ENCODE measurements at places on chromosomes 3 and 15.

- peak; percentile 38 for DNase-seq
These were observed at the start of gene DLEC1 for GRCh38 chr3:38039101-38039898. Gene DLEC1 (plus strand): TSS chr3:38039208. CDS start chr3:38039226, 18 bp downstream.

GRCh38 chr3:33749546-33750210 lies 31.6 kb upstream of the CLASP2 start:
- DNase-seq, result no peak

- no peak for DNase-seq
These were observed 439.8 kb upstream of the ARRDC4 start for GRCh38 chr15:97520689-97521088.

DNA sequence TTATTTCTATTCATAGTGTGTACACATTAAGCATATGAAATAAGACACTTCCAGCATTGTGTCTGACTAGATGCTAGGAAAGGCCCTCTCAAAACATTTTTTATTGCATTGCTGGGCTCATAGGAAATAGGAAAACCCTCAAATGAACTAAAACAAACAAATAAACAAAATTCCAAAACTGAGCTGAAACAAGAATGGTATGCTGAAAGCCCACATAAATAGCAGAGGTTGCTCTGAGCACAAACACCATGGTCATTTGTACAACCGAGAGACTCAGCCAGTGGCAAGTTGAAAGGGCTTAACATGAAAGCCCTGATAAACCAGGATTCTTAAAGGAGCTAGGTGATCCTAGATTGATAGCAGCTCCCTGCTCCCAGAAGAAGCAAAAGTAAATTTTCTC lies 310.0 kb upstream of the WNT5A start:
- no peak for DNase-seq

GRCh38 chr3:96966181-96966929 lies 152.0 kb downstream of the EPHA6 start:
- no peak for DNase-seq

GRCh38 chr15:43244092-43244491 lies 22.6 kb downstream of the TGM5 start:
- DNase-seq, result no peak

DNA sequence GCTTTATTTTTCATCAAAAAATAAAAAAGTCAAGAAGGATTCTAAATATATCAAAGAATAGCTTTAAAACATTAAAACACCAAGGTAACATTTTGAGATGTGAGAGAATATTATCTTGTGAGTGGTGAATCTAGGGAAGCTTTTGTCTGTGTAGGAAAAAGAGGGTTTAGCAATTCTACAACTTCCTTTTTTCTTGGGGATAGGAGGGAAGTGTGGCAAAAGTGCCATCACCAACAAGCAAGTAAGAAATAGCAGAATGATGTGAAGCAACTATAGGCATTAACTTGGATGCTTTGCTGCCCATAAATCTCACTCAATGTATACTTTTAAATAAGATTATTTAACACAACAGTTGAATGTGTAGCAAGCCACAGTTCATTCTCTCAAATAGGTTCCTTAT lies 57.8 kb upstream of the SUCLG2 start:
- DNase-seq, result no peak

- no peak for DNase-seq
These were observed 192.5 kb downstream of the P3H2 start for GRCh38 chr3:189927975-189928895.

- DNase-seq, result no peak
These were observed 27.7 kb downstream of the SRPRB start for GRCh38 chr3:133833267-133833666.

GRCh38 chr3:197576838-197577237 lies 21.1 kb upstream of the BDH1 start:
- DNase-seq, result no peak

- peak; percentile 79 for DNase-seq
These were observed 165.6 kb downstream of the NSMCE3 start for GRCh38 chr15:29103824-29104565.

GRCh38 chr3:64548200-64548889 lies 139.5 kb downstream of the ADAMTS9 start:
- DNase-seq, result no peak

GRCh38 chr3:17339132-17339575 lies 403.3 kb downstream of the TBC1D5 start:
- DNase-seq, result no peak

GRCh38 chr3:111326144-111326995 lies 215.6 kb upstream of the CD96 start:
- no peak for DNase-seq

DNA sequence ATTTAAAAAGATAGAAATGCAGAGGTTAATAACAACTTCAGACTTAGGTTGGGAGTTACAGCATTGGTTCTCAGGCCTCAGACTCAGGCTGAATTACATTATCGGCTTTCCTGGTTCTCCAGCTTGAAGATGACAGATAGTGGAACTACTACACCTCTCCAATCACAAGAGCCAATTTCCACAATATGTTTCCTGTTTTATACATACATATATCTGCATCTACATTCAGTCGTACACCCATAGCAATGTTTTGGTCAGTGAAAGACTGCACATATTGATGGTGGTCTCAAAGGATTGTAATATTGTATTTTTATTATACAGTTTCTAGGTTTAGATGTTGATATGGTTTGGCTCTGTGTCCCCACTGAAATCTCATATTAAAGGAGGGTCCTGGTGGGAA lies 35.4 kb downstream of the AADACL2 start:
- no peak for DNase-seq

All from brain microvascular endothelial cell (primary cell).